SHP77 treated with DMSO at 0.1 percent for 48 hours (cell line): ENCODE measurements at places on chromosomes 3 and 15.

DNA sequence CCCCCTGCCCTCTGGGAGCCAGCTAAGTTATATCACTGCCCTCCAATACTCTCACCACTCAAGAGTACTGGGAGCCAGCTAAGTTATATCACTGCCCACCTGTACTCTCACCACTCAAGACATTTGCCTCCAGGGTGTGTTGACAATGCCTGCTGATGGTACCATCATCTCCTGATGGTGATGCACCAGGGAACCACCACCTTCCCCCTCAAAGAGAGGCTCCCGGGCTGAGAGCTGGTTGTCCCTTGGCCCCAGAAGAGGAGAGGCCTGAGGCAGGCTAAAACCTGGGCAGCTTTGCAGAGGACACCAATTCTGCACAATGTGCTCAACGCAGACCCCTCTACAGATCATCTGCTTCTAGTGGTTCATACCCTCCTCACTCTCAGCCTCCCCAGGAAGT is 7.5 kb upstream of the HAPLN3 start:
- DNase-seq = no peak

GRCh38 chr3:37990527-37990926 is at the start of gene VILL:
TSS of gene VILL (plus strand) at chr3:37990786. CDS start at chr3:37993673, 2,887 bp downstream.
- no peak for DNase-seq

GRCh38 chr3:24135280-24135679 is 190.2 kb downstream of the NR1D2 start:
- DNase-seq = no peak

- DNase-seq = no peak
These were observed 275.6 kb downstream of the BBX start for GRCh38 chr3:107798381-107798780.

DNA sequence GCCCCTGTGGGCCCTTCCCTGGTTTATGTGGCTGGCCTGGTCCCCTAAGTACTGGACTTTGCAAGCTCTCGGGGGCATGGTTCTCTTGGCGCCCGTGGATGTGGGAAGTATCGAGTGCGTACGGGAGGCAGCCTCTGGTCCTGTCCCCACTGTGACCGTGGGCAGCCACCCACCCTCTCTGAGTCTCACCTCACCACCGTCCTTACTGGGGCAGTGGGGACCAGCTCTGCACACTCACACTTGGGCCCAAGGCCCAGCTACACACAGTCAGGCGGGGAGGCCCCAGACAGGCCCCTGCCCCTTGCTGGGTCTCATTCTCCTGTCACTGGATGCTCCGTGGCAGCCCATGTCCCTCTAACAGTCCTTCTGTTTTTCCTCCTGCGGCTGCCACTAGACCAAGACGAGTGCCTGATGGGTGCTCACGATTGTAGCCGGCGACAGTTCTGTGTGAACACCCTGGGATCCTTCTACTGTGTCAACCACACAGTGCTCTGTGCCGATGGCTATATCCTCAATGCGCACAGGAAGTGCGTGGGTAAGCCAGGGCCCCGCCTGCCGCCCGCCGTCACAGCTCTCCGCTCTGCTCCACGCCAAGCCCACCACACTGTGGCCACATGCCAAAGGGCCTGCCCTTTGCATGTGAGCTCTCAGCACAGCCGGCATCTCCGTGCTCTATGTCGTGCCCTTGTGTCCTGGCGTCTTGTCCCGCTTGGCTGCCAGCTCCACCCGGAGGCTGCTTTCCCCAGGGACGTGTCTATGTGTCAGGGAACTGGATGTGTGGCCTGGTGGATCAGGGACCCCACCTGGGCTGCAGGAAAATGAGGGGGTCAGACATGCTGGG is 72.7 kb downstream of the FBLN2 start:
- DNase-seq = no peak

DNA sequence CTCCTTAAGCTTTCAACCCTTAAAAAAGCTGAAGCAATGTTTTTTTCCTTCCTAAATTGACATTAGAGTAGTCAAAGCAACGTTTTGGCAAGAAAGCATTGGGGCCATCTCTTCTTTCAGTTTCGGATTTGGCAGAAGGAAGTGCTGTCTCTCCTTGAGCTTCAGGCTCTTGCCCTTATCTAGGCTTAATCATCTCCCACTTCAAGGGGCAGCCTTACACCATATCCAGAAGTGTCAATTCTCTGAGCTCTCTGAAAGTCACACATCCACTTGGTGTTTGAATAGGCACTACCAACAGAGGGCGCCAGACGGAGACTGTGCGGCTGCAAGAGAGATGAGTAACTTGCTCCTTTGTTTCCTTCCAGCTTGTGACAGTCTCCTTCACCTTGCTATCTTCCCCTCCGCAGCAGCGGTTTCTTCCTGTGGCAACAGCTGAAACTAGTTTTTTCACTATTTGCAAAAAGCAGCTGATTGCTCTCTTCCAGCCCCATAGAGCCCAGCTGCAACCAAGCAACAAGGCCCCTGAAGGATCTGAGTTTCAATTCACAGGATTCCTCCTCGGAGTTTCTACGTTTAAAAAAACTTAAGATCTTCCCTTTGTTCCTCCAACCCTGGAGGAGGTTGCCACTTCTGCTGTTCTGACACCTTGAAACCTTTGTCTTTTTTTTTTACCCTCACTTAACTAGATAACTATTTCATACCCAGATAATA is 147.0 kb upstream of the SLCO3A1 start:
- DNase-seq = peak; percentile 10

GRCh38 chr3:152835601-152836102 is 721 bp downstream of the P2RY1 start:
- DNase-seq = no peak

DNA sequence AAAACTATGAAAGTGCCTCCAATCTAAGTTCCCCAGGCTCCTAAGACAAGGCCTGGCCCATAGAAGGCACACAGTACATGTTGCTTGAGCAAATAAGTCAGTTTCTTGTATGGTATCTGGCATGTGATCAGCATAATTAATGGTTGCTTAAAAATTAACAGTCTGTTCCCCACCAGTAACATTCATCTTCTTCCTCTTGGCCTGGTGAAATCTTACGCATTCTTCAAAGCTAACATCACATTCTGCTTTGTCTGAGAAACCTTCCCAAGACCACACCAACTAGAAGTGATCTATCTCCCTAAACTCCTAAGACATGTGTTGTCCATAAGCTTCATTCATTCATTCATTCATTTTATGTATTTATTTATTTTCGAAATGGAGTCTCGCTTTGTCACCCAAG is 48.1 kb downstream of the LIPC start:
- DNase-seq = no peak

- DNase-seq = no peak
These were observed 982.8 kb downstream of the ROBO1 start for GRCh38 chr3:78785004-78785403.
